ENCODE measurements at places on chromosomes 7 and 10.

GRCh38 chr10:99345350-99345749, 16.2 kb downstream of the CNNM1 start:
- no peak overlapping the region for H3K27ac ChIP-seq
- H3K27me3 ChIP-seq, result peaks cover 7% of the 10 kb centered on the region
- H3K4me1 ChIP-seq, result no peaks in the 10 kb centered on the region
- H3K36me3 ChIP-seq, result no peaks in the 10 kb centered on the region
- DNase-seq, result no peak

- no peaks in the 10 kb centered on the region for H3K27me3 ChIP-seq
- H3K36me3 ChIP-seq, result no peaks in the 10 kb centered on the region
- no peak overlapping the region for H3K27ac ChIP-seq
- no peak for DNase-seq
- H3K4me3 ChIP-seq, result no peak overlapping the region
- no peaks in the 10 kb centered on the region for H3K4me1 ChIP-seq
Measured at GRCh38 chr7:109092268-109092667, 522.6 kb downstream of the DNAJB9 start.

- H3K4me1 ChIP-seq, result peaks cover 24% of the 10 kb centered on the region
- peak overlapping the region; percentile 74 for H3K27ac ChIP-seq
- no peak for DNase-seq
- no peaks in the 10 kb centered on the region for H3K27me3 ChIP-seq
- no peaks in the 10 kb centered on the region for H3K36me3 ChIP-seq
- peak overlapping the region; percentile 91 for H3K4me3 ChIP-seq
Measured at GRCh38 chr10:73780966-73781365, 882 bp upstream of the CHCHD1 start.

DNA sequence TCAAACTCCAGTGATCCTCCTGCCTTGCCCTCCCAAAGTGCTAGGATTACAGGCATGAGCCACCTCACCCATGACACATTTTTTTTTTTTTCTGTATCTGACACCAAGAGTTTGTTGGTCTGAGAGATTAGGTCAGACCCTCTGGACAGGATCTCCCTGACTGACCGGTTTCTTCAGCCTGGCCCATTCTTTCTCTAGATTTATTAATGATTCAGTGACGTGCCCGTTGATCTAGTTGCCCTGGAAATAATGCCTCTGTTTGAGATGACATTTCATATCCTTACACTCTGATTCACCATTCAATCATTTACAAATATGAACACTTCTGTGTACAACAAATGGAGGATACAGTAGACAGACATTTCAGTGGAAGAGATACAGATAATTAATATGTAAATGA, 1.4 kb upstream of the ZNF212 start:
- no peak overlapping the region for H3K4me3 ChIP-seq
- H3K36me3 ChIP-seq, result no peaks in the 10 kb centered on the region
- peaks cover 18% of the 10 kb centered on the region for H3K4me1 ChIP-seq
- no peak for DNase-seq
- H3K27ac ChIP-seq, result no peak overlapping the region

DNA sequence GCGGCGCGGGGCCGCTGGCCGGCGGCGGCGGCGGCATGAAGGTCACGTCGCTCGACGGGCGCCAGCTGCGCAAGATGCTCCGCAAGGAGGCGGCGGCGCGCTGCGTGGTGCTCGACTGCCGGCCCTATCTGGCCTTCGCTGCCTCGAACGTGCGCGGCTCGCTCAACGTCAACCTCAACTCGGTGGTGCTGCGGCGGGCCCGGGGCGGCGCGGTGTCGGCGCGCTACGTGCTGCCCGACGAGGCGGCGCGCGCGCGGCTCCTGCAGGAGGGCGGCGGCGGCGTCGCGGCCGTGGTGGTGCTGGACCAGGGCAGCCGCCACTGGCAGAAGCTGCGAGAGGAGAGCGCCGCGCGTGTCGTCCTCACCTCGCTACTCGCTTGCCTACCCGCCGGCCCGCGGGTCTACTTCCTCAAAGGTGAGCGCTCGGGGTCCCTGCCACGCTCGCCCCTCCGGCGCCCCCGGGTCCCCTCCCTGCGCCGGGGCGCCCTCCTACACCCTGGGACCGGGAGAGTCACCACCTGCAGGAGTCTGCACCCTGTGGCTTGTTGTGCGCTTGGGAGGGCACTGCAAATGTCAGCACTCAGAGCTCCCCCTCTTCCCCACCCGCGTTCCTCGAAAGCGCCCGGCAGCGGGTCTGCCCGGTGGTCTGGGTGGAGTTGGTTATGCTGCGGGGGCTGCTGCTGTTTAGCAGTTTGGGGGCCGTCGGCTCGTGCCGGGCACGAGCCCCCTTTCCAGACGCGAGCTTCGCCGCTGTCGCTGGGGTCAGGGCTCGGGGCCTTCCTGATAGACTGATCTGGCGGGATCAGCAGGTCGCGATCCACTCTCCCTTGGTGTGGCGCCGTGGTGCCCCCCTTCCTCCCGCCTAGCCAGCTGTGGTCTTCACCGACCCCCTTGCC, 627 bp downstream of the DUSP5 start:
- peak overlapping the region; percentile 83 for H3K4me3 ChIP-seq
- no peaks in the 10 kb centered on the region for H3K36me3 ChIP-seq
- peaks cover 16% of the 10 kb centered on the region for H3K4me1 ChIP-seq

DNA sequence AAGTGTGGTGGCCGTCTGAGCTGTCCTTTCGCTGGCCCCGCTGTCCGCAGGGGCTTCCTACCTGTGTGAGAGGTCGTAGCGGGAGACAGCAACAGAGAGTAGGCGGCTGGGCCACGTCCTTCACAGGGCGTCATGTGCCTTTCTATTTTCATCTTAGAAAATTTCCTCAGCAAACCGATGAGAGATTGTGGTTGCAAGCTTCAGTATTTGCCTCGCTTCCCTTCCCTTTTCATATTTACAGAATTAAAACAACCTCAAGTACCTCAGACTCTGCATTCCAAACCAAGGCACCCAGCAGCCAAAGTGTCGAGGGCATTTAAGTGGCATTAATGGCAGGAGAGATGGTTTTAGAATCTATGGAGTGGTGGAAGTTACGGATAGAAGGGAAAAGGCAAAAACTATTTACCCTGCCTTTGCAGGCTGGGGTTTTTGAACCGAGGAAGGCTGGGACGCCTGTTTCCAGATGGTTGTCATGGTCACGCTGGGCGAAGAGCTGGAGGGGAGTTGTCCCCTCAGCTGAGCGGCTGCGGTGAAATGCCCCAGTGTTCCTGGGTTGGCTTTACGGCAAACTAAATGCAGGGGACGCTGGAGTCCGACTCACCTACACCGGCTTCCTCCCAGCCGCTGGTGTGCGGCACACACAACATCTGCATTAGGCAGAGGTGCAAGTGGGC, 41.9 kb downstream of the WIPI2 start:
- peaks cover 10% of the 10 kb centered on the region for H3K27me3 ChIP-seq
- H3K36me3 ChIP-seq, result peaks cover 47% of the 10 kb centered on the region
- H3K4me3 ChIP-seq, result no peak overlapping the region
- DNase-seq, result no peak
- H3K27ac ChIP-seq, result peak overlapping the region; percentile 28

DNA sequence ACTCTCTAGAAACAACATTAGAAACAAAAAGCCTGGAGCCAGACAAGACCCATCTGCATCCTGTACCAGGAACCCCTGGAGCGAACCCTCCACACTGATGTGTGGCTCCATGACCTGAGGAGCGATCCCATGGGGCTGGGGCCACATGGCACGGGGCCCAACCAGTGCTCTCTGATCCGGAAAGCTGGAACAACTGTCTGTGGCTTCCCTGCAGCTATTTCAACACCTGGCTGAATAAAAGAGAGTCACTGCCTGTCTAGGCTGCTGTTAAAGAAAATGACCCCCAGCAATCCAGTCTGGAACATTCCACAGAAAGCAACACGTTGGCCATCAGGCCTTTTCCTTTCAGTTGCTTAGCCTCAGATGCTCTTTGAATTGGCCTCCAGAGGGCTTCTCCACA, 20.9 kb downstream of the UROS start:
- no peak overlapping the region for H3K27ac ChIP-seq
- H3K36me3 ChIP-seq, result peaks cover 15% of the 10 kb centered on the region
- DNase-seq, result no peak
- H3K27me3 ChIP-seq, result no peaks in the 10 kb centered on the region
- H3K4me3 ChIP-seq, result no peak overlapping the region

DNA sequence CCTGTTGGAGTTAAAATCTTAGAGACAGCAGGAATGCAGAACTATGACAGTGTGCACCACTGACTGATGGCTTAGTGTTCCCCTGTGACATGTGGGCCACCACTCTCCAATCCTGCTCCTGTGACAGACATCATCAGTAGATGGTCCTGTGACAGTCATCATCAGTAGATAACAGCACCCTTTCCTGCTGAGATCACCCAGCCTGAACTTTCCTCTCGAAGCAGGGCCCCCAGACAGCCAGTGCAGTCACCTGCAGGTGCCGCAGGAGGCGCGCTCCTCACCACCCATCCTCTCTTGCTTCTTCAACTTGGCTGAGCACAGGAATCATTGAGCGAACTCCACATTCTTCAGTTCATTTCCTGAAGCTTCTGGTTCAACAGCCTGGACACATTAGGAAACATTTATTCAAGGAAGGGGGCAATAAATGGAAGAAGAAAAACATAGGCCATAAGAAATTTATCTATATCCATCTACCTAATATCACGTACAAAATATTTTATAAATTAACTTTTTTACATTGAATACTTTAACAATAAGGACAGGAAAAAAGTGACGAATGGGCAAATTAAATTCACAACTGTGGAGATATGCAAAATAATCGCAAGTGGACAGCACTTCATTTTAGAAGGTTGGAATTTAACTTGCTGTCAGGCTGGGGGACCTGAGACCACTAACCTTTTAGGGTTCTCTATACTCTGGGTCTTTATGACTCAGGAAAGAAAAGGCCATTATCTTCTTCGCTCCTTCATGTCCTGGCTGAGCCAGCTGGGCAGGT, 32.0 kb upstream of the MKI67 start:
- H3K4me1 ChIP-seq, result no peaks in the 10 kb centered on the region
- no peaks in the 10 kb centered on the region for H3K27me3 ChIP-seq
- H3K4me3 ChIP-seq, result no peak overlapping the region

GRCh38 chr7:32062150-32062549, 8.1 kb downstream of the PDE1C start:
- H3K4me1 ChIP-seq, result no peaks in the 10 kb centered on the region
- no peaks in the 10 kb centered on the region for H3K36me3 ChIP-seq
- DNase-seq, result no peak
- no peak overlapping the region for H3K27ac ChIP-seq
- no peaks in the 10 kb centered on the region for H3K27me3 ChIP-seq

DNA sequence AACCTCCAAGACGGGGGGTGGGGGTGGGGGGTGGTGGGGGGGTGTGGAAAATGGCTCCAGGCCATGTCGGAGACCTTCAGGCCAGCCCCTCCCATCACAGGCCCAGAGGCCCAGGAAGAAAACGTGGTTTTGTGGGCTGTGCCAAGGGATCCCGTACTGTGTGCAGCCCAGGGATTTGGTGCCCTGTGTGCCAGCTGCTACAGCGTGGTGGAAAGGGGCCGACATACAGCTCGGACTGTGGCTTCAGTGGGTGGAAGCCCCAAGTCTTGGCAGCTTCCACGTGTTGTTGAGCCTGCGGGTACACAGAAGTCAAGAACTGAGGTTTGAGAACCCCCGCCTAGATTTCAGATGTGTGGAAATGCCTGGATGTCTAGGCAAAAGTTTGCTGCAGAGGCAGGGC, 259.7 kb downstream of the HGF start:
- H3K4me1 ChIP-seq, result no peaks in the 10 kb centered on the region
- no peak overlapping the region for H3K4me3 ChIP-seq
- no peak overlapping the region for H3K27ac ChIP-seq
- H3K27me3 ChIP-seq, result no peaks in the 10 kb centered on the region

GRCh38 chr10:74012480-74012879, 14.6 kb downstream of the VCL start:
- H3K4me1 ChIP-seq, result peaks cover 14% of the 10 kb centered on the region
- no peaks in the 10 kb centered on the region for H3K27me3 ChIP-seq
- H3K27ac ChIP-seq, result no peak overlapping the region

DNA sequence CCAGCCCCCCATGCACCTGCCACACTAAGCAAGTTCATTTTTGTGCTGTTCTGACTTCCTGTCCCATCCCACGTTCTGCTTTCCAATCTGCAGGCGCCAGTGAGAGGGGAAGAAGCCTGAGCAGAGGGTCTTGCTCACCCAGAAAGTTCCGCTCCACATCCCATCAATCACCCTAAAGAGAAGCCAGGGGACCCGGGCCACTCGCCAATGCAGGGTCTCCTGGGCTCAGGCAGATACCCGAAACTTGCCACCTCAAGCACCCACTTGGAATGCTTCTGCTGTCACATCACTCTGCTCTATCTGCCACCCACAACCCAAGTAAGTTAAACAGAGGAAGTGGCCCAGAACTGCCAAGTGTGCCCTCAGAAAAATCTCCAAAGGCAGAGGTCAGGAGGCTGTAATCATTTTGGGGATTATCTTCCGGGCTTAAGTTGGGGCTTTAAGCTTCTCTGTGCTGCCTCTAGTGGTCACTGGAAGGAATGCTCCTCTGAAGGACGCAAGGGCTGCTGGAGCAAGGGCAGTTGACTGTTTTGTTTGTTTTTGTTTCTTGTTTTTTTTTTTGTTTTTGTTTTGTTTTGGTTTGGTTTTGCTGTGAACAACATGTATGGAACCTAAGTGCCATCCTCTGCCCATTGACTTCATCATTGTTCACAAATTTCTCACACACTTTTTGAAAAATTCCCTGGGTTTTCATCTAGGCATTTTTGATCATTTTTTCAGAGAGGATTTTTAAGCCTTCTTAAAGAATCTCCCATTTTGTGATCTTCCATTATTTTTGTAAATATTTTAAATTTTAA, 25.5 kb downstream of the PRR15 start:
- H3K27ac ChIP-seq, result no peak overlapping the region
- H3K4me3 ChIP-seq, result peak overlapping the region; percentile 36
- H3K27me3 ChIP-seq, result peaks cover 6% of the 10 kb centered on the region
- DNase-seq, result no peak
- no peaks in the 10 kb centered on the region for H3K4me1 ChIP-seq

DNA sequence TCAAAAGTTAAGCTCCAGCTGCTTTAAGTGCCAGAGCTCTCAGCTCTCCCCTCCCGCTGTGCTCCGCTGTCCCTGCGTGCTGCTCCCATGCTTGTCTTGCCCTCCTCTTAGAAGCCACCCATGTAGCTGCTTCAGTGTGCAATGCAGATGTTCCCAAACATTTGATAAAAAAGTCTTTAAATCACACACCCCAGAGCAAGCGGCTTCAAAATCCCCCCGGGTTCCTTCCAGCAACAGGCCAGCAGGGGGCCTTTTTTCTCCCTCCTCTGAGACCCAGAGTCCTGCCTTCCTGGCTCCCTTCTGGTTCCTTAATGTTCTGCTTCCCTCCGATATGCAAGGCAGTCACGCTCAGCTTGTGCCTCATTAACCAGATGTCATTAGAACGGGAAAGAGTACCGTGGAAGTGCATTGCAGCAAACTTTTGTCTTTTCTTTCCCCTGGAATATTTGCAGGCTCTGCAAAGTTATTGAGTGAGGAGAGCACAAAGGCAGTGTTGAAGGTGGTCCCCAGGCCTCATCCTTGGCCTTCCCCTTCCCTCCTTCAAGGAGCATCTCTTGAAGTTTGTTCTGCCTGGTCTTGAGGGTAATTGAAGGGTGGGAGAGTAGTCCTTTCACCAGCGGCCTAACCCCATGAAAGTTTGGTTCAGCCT, 25.5 kb downstream of the LDB3 start:
- no peak overlapping the region for H3K4me3 ChIP-seq
- DNase-seq, result no peak
- H3K27me3 ChIP-seq, result peaks cover 10% of the 10 kb centered on the region
- no peaks in the 10 kb centered on the region for H3K36me3 ChIP-seq
- H3K27ac ChIP-seq, result no peak overlapping the region

Measured in T-cell (primary cell).